NAMALWA (cell line): ENCODE measurements at places on chromosomes 6 and 20.

GRCh38 chr20:52031563-52032303, 159.8 kb downstream of the ZFP64 start:
- DNase-seq: no peak

DNA sequence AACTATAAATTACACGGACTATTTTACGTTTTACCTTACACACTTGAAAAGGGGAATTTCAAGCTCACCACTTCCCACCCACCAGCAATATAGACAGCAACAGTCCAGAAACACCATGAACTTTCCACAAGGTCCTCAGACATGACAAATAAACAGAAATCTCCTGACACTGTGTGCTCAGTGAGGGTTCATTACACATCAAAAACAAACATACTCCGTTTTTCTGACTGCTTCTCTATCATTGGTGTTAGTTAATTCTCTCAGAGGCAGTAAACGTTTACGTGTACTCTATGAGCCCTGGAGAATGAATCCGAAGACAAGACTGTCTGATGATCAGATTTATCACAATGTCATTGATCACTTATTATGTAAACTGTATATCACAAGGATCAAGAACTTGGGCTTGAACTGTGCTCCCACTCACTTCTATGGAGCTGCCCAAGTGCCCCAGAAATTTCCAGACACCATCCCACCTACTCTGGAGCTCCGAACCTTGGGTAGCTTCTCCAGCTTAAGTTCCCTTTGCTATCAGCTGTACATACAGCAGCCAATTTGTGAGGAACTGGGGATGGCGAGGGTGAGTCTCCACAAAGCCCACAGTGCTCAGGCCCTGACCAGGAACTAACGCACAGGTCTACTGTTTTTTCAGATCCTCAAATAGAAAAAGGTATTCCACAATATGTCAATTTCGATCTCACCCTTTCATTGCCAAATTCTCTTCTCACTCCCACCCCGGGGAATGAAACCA, 86.0 kb downstream of the ALDH8A1 start:
- no peak for DNase-seq

DNA sequence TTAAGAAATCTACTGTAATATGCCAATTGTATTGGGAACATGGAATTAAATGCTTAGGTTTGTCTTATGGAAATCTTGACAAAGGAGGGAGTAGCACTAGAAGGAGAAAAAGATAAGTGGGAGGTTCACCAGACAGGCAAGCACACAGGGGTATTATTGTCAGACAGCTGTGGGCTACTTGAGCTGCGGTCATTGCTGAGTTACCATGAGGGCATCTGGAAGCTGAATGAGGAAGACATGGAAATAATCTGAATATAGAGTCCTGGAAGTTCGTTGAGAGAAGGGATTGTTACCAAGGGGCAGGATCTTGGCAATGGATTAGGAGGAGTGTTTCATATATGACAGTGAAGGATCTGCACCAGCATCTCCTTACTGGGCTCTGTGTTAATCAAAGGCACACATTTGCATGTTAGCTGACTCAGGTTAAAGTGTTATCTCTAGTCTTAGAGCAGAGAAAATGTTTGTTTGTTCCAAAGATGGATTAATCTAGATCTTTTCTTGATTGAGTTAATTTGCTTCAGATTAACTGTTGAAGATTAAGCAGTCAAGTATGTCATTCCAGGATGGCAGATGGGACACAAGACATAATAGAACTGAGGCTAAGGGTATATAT, 53.0 kb upstream of the SUPT3H start:
- DNase-seq: no peak

GRCh38 chr6:166381733-166382499, 824 bp downstream of the MPC1 start:
- peak; percentile 54 for DNase-seq

DNA sequence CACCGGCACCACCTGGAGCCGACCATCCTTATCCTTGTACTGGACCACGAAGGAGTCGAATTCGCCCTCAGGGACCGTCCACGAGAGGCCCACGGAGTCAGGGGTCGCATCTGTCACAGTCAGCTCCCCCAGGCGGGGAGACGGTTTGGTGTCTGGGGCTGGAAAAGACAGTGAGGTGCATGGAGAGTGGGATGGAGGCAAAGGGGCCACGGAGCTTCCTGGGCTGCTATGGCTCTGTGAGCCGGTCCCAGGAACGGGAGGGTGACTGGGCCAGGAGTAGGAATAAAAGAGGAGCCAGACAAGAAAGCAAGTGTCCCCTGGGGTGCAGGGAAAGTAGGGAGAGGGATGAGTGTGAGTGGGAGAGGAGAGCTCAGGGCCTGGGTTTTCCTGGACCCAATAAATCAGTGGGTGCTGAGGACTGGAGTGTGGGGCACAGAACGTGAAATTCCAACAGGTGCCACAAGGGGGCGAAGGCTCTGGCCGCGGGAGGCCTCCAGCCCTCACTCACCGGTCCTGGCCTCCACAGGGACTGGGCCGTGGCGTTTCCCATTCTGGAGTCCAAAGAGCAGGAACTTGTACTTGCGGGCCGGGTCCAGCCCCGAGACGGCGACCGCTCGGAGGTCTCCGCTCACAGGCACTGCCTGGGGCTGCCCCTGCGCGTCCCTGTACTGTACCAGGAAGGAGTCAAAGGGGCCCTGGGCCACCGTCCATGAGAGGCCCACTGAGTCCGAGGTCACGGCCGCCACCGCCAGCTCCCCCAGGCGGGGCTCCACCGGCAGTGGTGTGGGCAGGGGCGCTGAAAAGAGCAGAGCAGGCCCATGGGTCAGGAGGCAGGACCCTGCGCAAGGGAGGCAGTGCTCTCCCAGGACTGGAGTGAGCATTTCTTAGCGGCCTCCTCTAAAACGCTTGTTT, 9.9 kb downstream of the CYP21A2 start:
- peak; percentile 71 for DNase-seq

GRCh38 chr6:142387997-142388815, 86.4 kb downstream of the ADGRG6 start:
- DNase-seq: peak; percentile 61

DNA sequence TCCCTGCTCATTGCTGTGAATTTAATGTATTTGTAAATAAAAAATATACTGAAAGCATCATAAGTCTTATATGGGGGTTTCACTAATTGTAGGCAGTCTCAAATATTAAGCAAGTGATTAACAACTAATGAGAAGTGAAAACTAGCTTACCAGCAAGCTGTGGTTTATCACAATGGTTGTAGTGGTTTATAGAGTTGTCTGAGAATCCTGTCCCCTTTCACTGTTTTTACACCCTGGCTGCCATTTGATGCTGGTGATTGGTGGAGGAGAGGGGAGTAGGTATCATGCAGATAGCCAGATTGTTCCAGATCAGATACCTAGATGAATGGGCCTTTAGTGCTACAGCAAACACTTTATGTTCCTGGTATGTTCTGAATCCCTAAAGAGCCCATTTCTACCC, 6.0 kb downstream of the MKKS start:
- DNase-seq: no peak

DNA sequence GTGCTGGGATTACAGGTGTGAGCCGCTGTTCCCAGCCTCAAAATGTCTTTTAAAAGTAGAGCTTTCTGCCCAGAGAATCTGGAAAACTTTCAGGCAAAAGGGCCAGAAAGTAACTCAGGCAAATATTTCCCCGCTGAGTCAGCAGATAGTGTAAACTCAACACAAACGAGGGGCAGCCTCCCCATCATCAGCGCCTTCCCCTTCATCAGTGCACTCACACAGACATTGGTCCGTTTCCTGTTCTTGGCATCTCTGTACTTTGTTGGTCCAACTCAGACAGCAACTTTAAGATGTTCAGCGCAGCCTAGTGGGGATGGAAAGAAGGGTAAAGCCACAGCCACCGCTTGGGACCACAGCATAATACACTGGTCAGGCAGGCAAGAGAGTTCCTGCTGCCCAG, 69.5 kb downstream of the CSE1L start:
- no peak for DNase-seq

- no peak for DNase-seq
Observed at GRCh38 chr6:112665114-112665513, 318.0 kb downstream of the RFPL4B start.

DNA sequence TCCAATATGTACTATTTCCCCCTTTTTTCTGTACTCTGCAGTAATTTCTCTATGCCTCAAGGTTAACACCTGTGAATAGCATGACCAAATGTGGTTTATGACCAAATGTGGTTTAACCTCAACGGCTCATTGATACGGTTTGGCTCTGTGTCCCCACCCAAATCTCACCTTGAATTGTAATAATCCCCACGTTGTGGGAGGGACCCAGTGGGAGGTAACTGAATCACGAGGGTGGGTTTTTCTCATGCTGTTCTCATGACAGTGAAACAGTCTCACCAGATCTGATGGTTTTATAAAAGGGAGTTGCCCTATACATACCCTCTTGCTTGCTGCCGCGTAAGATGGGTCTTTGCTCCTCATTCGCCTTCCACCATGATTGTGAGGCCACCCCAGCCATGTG, 18.7 kb downstream of the DEK start:
- DNase-seq: no peak

- no peak for DNase-seq
Observed at GRCh38 chr20:41443691-41444090, 77.1 kb upstream of the EMILIN3 start.
